Cortex of kidney (tissue), 1 donor: ENCODE measurements at places on chromosomes 1 and 21.

DNA sequence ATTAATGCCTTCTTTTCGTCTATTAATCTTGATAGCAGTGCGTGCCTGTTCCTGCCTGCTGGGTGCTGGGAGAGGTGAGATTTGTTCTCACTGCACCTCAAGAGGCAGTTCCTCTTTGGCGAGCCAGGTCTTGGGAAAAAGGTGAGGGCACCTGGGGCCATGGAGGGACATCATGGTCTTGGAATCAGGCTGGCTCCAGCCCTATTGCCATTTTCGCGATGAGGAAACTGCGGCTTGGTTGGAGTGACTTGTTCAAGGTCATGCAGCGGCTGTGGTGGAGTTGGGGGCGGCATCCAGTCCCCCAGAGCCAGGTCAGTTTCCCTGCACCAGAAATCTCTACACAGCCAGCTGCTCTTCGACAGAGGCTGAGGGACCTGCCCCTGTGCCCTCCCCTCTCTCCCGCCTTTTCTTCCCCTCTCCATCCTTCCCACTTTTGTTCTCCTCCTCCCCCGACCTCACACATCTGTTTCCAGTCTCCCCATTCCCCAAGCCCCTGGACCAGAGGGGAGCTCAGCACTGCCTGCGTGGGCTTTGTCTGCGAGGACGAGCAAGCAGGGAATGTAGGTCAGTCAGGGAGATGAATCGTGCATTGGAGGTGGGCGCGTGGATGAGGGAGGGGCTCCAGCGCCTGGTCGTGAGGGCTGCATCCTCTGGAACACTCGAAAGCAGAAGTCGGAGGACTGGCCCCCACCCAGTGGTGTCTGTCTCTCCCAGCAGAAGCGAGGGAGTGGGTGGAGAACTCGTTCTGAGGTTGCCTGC, 135.1 kb downstream of the ACTL8 start:
- no peak for DNase-seq

- no peak for DNase-seq
These were observed 19.7 kb upstream of the DIPK1A start for GRCh38 chr1:92980732-92981647.

DNA sequence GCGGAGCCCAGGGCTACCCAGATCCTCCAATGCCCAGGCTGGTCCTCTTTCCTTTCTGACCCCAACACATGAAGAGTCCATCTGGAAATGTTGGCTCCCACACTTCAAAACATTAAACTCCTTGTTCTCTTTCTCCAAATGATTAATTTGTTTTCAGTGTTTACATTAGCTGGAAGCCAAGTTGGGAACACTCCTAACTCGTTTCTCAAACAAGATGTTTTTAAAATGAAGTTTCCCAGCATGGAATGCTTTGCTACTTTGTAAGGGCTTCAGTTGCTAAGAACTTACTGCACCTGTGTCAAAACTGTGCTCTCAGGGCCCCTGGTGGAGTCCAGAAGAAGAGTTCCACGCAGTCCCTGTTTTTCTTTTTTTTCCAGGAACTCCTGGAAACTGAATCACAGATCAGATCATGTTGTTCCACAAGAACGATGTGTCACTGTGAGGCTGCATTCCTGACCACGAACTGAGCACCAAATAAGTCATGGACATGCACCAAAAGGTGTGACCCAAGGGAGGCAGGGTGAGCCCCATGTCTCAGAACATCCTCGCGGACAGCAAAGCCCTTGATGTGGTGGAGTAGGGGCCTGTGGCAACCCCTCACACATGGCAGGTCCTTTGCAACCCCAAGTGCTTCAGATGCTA, 257.3 kb downstream of the KCNJ6 start:
- no peak for DNase-seq

DNA sequence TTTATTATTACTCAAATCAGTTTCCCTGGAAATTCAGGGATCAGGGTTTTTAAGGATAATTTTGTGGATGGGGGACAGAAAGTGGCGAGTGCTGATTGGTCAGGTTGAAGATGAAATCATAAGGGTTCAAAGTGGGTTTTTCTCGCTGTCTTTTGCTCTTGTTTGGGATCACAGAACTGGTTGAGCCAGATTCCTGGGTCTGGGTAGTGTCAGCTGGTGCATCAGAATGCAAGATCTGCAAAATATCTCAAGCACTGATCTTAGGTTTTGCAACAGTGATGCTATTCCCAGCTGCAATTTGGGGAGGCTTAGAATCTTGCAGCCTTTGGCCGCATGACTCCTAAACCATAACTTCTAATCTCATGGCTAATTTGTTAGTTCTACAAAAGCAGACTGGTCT, 9.3 kb downstream of the CHI3L2 start:
- no peak for DNase-seq
